ENCODE measurements at places on chromosomes 12 and 14.

DNA sequence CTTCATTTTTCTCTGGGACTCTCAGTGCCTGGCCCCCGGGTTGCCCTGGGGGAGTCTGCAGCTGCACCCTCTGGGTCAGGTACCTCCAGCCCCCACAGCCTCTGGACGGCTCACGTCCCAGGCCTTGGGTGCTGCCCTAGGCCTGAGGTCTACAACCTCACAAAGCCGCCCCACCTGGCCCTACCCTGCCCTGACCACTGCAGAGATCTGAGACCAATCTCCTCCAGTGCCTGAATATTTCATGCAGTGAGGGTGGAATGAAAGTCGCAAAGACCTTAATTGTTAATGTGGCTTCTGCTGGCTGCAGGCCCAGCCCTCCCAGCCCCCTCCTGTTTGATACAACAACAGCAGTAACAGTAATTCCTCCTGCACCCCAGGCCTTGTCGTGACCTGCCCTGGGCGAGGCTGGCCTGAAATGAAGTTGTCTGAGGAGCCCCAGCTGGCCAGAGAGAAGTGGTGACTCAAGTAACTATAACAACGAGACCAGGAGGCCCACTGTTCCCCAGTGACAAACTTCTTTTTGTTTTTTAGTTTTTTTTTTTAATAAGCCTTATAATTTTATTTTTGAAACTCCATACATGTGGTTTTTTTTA, 8.8 kb upstream of the CCDC85C start:
- no peak for DNase-seq

DNA sequence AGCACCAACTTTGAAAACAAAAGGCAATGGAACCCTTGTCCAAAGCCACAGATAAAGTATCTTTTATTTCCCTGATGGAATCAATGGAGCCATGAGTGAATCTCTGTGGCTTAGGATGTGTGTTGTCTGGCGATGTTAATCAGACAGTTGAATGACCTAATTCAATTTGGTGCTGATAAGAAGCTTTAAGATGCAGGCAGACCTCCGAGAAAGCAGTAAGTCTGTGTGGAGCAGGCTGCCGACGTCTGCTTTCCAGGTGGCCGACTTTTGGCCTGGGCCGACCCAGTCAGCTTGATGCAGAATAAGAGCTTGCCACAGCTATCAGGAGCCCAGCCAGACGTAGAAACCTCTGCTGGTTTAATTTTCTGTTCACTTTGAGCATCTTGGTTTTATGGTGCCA, 21.1 kb upstream of the TMEM132C start:
- no peak for DNase-seq

GRCh38 chr12:99413751-99414150, 233.8 kb upstream of the GARIN6 start:
- peak; percentile 21 for DNase-seq

- no peak for DNase-seq
Measured at GRCh38 chr12:21933656-21934055, 7.6 kb downstream of the ABCC9 start.

- DNase-seq: peak; percentile 97
Measured at GRCh38 chr12:116969615-116970585, 59.1 kb downstream of the FBXW8 start.

DNA sequence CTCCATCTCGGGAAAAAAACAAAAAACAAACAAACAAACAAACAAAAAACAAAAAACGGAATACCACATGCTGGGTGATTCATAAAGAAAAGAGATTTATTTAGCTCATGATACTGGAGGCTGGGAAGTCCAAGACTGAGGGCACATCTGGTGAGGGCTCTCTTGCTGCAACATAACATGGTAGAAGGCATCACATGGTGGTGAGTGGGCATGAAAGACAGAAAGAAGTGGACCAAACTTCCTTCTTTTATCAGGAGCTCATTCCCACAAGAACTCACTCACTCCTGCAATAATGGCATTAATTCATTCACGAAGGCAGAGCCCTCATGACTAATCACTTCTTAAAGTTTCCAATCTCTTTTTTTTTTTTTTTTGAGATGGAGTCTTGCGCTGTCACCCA, 8.0 kb upstream of the LGMN start:
- DNase-seq: no peak

DNA sequence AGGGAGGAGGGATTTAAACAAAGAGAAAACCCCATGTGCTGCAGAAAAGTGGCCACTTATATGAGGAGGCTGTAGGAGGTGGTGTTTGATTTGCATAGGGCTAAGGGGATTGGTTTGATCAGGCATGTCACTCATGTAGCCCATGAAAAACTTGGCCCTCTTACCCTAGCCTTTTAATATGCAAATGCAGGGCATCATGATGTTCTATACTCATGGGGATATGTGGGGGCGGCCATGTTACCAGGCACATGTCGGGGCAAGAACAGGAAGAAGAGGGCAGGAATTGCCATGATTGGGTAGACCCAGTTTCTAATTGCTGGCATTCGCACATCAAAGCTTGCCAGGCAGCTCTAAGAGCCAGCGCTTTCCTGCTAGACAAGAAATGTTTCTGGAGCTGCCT, 28.8 kb downstream of the KLRK1 start:
- DNase-seq: no peak

DNA sequence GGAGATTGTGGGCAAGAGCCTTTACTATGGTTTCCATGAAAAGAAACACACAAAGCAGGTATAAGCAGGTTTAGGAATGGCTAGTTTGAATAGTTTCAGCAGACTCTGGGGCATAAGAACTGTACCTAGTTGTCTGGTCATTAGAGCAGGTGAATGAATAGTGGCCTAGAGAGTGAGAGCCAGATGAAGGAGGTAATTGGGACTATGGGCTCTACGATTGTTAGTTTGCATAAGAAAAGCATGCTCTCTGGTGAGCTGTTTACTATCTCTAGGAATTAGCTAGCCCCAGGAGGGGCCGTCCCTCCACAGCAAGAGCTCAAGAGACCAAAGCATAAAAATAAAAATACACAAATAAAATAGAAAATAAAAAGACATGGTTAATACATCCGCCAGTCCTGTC, 397.5 kb upstream of the GARIN6 start:
- no peak for DNase-seq

DNA sequence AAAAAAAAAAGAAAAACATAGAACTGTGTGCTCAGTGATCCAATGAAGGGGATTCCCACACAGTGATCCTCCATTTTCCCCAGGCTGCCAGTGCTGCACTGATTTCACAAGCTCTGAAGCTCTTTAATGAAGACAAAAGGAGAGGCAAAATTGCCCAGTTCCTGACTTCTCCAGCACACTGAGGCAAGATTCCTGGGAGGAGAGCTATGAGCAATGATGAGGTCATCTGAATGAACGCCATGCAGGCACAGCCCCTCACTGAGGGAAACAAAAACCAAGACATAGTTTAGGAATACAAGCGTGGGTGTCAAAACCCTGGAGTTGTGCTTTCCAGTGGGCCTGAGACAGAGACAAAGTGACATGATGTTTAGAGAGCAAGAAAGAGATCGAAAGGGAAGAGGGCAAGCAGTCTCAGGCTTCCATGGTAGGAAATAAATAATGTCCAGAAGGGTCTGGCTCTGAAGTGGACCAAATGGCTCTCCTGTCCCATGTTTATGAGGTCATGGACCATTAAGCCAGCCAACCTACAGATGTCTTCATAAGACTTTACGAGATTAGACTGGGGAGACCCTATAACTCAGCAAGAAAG, 40.9 kb upstream of the SMUG1 start:
- DNase-seq: no peak

DNA sequence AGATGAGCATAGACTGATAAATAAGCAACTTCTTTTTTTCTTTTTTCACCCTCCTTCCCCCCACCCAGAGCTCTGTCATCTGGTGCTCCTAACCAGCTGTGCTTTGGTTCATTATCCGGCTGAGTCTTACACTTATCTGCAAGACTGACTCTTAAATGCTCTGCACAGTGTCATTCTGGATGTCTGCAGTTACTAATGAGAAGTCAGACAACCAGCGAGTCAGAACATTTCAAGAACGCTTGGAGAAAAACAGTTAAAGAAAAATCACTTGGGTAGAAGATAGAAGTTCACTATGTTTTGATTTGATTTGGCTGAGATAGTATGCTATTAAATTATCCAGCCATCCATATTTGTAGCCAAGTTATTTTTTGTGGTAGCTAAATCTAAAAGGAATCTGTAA, 328.9 kb upstream of the PRICKLE1 start:
- DNase-seq: no peak

GRCh38 chr12:119671070-119671469, 3.1 kb downstream of the PRKAB1 start:
- no peak for DNase-seq

DNA sequence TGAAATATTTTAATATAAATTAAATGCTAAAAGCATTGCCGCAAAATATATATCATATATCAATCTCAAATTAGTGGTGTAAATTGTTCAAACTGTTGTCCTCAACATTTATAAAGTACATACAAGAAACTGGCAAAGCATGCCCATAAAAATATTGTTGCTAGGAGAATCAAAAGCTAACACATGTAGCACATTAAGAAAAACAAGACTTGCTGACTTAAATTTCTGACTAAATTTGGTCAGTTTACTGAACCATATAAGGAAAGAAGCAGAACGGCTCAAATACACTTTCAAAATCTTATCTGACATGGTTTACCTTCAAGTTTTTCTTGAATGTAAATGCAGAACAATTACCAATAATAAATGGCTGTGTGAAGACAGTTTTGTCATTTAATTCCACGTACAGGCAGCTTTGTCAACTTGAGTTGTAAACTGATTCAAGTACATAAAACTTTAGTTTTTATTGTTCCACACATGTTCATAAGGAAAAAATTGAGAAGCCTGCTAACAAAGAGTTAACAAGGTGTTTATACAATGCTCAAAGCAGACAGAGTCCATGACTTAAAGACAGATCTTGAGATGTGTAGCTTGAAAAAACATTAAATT, 50.4 kb downstream of the PPP1R12A start:
- DNase-seq: no peak

DNA sequence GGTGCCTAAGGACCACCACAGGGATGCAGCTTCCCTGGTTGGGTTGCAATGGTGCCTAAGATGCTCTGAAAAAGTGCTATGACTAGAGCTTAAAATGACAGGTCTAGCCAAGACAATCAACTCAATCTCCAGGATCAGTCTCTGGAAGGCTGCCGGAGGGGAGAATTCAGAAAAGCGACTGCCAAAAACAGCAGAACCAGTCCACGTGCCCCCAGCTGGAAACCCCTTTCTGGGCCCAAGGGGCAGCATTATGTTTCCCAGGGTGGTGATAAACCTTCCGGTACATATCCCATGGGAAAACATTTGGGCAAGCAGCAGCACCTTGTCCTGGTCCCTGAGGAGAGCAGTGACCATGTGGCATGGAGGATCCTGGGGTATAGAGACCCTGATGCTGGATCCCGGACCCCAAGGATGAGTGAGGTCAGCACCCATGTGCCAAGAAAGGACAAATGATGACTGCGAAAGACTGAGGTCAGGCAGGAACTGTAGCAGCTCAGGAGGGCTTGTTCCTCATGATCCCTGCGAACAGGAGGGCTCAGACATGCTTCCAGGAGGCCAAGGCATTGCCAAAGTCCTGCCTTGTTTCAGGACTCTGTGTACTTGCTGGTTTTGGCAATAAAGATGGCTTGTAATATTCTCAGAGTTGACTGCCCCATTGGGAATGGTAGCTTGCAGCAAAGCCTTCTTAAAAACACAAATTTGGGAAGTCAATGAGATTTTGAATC, 49.9 kb upstream of the LTBP2 start:
- no peak for DNase-seq

DNA sequence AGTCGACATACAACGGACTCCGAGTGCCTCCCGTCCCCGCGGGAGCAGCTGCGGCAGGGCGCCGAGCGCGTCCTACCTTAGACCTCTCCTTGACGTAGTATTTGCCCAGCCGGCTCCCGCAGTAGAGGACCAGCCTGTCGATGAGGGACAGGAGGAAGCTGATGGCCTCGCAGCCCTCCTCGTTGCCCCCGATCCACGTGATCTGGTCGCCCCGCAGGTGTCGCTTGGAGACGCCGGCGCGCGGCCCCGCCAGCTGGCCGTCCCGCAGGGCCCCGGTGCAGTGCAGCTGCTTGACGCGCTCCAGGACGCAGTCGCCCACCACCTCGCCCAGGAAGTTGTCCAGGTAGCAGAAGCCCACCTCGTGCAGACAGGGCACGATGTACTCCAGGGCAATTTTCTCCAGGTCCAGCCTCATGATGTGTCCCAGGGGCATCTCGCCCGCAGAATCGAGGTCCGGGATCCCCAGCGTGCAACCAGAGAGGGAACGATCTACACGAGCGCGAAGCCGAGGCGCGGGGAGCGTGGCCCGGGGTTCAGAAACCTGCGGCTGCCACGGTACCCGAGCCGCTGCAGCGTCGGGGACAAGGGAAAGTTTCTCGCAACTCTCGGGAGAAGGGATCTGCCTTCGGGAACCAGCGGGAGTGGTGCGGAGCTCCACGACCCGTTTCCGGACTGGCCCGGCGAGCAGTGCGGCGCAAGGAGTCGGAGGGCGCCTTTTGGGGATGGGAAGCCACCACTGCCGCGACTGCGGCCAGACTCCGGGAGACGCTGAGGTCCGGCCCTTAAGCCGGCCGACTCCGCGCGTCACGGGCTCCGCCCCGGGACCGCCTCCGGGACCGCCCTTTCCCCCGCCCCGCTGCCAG, at the start of gene EGLN3:
Gene EGLN3, minus strand, starts transcription at position 755 of the 863 bp plus-strand sequence. Its CDS starts 322 bp downstream, at position 433.
- peak; percentile 78 for DNase-seq

DNA sequence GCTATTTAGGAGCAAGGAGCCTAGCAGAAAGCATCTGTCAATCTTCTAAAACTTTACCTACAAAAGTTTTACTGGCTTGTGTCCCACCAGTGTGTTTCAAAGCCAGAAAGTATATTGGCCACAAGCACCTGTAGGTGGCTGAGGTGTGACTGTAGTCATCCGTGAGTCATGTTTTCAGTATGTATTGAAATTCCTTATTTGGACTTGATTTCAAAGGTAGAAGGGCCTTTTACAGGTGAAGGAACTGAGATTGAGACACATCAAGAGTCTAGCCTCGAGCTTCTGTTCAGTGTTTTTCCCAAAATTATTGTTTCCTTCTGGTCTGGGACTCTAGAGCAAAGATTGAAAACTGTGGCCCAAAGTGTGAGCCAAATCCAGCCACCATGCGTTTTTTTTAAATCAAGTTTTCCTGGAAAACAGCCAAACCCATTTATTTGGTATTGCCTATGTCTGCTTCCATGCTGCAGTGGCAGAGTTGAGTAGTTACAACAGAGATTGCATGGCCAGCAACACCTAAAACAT, 195.3 kb upstream of the BCL2L14 start:
- DNase-seq: no peak

DNA sequence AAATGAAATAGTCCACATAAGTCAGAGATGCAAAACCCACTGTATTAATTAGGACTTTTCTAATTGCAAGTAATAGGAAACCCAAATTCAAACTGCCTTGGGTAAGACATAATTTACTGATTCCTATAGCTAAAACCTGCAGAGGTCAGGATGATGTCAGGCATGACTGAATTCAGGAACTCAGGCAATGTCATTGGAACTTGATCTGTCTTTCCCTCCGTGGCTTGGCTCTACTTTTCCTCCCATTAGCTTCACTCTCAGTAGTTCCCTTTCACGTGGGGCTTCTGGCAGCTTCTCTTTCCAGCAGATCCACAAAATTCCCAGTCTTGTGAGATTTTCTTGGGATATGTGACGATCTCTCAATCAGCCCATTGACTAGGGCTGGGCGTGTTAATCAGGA, 2.4 kb upstream of the JDP2 start:
- no peak for DNase-seq

GRCh38 chr12:125228519-125229260, 163.5 kb downstream of the AACS start:
- no peak for DNase-seq
